Epithelial cell of esophagus (primary cell): ENCODE measurements at places on chromosomes 12 and 14.

DNA sequence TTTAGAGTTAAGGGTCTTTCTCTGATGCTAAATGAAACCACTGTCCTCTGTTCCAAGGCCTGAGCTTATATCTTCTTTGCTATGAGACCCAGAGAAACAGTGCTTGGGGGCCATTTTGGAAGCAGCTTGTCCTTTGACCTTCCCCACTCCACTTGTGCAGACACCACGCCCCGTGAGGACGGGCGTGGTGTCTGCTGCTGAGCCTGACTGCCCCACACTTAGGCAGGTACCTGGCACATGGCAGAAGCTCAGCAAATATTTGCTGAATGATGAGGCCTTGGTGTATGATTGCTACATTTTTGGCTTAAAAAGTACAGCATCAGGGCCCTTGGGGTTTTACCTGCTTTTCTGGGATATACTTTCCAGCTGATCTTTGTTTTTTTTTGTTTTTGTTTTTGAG is 69.9 kb downstream of the RASSF3 start:
- peak; percentile 63 for DNase-seq

DNA sequence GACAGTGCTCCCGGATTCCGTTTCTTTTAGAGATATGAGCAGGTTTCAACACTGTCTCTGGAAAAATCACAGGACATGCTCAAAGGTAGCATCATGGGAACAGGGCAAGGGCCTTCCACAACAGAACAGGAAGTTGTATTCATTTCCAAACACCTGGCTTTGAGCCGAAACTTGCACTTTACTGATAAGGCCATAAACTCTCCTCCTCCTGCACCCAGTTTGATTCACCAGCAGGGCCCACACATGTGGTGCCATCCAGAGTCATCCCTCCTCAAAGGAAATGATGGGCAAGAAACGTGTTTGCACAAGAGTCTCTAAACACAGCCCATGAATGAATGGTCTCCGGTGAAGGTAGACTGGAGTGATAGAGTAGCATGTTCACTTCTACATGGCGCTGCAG is 268.4 kb upstream of the FKBP4 start:
- DNase-seq, result no peak

DNA sequence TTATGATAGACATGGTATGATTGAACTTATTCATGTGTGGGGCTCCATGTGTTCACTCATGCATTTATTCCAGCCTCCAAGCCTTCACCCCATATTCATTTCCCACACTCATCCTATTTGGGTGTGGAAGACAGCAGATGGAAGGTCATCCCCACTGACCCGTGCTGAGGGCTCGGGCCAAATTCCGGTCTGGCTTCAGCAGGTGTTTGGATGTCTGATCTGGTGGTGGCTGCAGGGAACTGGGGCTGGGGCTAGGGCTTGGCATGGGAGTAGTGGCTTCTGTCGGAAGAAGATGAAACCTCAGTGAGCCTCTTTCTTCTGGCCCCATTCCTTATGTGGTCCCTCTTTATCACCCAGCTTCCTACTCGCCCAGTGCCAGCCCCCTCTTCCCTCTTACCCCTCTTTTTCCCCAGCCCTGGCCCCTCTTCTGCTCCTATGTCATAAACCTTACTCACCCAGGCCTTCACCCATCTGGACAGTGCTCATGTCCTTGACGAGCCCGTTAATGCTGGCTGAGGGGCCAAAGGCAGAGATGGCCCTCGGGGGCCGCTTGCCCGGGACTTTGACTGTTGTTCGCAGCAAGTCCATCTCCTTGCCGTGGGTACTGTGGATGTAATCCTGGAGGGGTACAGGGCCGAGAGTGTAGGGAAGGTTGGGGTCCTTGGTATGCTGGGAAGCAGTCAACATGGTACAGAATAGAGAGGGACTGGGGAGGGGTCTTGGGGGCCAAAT is 8.0 kb downstream of the AGAP2 start:
- no peak for DNase-seq

- DNase-seq, result no peak
These were observed 36.9 kb downstream of the BCL2L14 start for GRCh38 chr12:12107678-12108077.

- peak; percentile 3 for DNase-seq
These were observed 67.0 kb upstream of the CAND1 start for GRCh38 chr12:67202011-67202677.

- DNase-seq, result peak; percentile 62
These were observed 107.1 kb downstream of the LRRK2 start for GRCh38 chr12:40331886-40332285.

DNA sequence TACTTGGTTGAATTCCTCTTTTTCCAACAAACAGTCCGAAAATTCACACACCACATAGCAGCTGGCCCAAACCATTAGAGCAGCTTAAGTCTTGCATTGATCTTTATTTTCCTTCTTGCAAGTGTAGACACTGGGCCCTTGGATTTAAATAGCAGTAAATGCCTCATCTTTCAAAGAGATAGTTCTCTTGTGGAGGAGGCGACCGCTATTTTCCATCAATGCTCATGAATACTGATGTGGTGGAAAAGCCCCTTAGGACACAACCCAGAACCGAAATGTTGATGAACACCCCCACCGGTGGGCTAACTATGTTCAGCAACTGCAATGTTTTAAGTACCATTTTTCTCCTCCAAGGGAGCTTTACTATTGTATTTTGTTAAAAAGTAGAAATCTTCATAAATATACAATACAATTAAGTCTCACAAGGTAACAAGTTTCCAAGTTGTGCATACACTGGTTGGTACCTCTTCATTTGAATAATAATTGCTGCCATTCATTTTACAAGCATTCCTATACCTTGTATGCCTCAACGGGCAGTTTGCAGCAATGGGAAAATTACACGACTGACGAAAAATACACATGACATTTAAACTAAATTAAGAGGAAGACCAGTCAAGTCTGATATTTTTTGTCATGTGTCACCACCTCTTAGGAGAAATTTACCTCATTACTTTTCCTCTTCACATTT is 18.0 kb downstream of the NIN start:
- DNase-seq, result no peak
